ENCODE measurements at places on chromosomes 7 and 10. TPM values are rescaled to one million over a fixed set of nuclear protein-coding genes. Genes with fewer than 3 reads are reported as not detected.

Gene CTNNA3
- 0.98 TPM for total RNA-seq

Gene ZNF853
- 14.0 TPM for total RNA-seq

Gene TRIM50
- total RNA-seq = not detected

- DNase-seq = no peak
Observed at GRCh38 chr7:20696803-20697333, 81.4 kb downstream of the ABCB5 start.

- DNase-seq = no peak
Observed at GRCh38 chr7:6320791-6321190, 48.4 kb upstream of the CYTH3 start.

All from vagina (tissue), 2 donors.